Activated T-helper 2 cell treated with anti-CD3 and anti-CD28 coated beads, Interferon-gamma antibody, Interleukin-2, Interleukin-4, amounts not matched to agents 10 μg/mL and 5 μg/mL and 100 μg/mL, durations not matched to agents 14 hours and 24 hours and 36 hours (primary cell): ENCODE measurements at places on chromosomes 13 and 19.

DNA sequence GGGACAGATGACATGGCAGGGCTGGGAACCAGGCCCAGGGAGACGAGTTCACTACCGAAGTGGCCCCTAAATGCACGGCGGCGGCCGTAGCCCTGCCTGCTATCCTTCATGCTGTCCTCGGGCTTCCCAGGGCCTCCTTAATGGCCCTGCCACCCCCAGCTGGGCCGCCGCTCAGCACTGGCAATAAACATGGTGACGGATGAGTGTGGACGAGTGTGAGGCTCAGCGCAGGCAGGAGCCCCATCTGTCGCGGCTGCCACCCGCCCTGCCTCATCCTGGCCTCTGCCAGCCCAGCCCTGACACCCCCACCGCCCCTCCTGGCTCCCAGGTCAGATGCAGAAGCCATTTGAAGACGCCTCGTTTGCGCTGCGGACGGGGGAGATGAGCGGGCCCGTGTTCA, 13.6 kb downstream of the PIN1 start:
- no peak for DNase-seq

- DNase-seq = no peak
These were observed 79.2 kb upstream of the C13orf46 start for GRCh38 chr13:114053026-114053425.

DNA sequence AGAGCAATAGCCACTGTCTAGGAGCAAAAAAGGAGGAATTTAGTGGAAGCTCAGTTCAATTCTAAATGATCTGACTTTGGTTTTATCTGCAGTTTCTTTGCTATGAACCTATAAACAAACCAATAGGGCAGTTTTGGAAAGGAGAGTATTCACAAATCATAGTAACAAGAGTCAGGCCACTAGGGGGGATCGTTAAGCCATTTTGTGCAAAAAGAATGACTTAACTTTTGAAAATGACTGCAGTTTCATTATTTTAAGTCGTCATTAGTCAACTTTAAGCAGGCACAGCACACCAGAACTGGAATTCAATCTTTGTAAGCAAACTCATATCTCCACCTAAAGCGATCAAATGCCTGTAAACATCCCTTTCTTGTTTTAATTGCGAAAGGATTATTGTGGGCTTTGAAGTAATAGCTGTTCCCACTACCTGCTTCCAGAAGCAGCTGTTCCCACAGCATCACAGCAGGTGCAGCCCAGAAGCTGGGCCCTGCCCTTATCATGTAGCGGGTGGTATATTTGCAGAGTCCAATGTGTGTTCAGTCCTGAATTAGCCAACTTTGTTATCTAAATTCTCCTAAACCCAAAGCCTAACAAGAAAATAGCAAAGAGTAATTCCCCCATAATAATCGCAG, 51.5 kb downstream of the SOX21 start:
- DNase-seq = no peak

GRCh38 chr13:26476111-26476781, 81.2 kb upstream of the WASF3 start:
- no peak for DNase-seq

- DNase-seq = no peak
These were observed 56.9 kb upstream of the KCTD4 start for GRCh38 chr13:45257638-45258333.

- no peak for DNase-seq
These were observed 373.0 kb upstream of the SLITRK1 start for GRCh38 chr13:84255226-84255797.

- DNase-seq = no peak
These were observed 280.6 kb downstream of the SHISA2 start for GRCh38 chr13:25771202-25771601.

- no peak for DNase-seq
These were observed 5.1 kb upstream of the EPS8L1 start for GRCh38 chr19:55070466-55071128.

- no peak for DNase-seq
These were observed 81.5 kb downstream of the ATP11A start for GRCh38 chr13:112771139-112771876.

- DNase-seq = no peak
These were observed 48.9 kb downstream of the CDADC1 start for GRCh38 chr13:49296659-49297058.

- no peak for DNase-seq
These were observed 3.7 kb downstream of the GGACT start for GRCh38 chr13:100584896-100585295.

DNA sequence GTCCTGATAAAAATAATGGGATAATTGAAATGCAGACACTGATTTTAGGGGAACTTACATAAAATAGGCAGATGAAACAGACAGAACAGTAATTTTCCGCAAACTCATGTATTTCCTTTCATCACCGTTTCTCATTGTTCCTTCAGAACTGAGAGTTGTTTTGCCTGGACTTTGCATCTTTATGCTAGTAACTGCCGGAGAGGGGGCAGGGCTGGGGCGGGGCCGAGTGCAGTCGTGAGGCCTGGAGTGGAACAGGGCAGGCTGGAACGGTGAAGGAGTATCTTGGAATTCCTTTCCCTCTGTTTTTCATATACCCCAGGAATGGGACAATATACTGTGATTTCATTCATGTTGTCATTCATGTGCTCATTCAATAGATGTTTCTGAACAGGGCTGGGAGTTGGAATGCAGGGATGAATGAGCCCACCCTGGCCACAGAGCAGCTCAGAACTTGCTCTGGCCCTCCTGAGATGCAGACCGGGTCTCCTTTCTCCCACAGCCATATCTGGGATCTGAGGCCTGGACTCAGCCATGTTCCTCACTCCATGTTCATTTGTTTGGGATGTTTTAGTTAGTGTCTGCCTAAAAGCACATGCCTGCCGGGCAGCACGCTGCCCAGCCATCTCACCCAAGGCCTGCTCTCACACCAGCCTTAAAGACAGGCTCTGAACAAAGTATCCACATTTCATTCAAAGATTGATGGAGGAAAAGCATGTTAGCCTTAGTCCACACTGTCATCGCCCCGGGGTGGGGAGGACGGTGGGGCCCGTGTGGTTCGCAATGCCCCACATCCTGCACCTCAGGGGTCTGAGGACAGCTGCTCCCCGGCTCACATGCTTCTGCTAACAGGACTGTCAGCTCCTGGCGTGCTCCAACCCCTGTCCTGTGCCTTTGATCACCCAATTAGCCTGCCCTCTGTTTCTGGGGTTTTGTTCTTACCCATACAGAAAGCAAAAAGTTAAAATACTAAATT, 92.9 kb downstream of the SOX1 start:
- no peak for DNase-seq

DNA sequence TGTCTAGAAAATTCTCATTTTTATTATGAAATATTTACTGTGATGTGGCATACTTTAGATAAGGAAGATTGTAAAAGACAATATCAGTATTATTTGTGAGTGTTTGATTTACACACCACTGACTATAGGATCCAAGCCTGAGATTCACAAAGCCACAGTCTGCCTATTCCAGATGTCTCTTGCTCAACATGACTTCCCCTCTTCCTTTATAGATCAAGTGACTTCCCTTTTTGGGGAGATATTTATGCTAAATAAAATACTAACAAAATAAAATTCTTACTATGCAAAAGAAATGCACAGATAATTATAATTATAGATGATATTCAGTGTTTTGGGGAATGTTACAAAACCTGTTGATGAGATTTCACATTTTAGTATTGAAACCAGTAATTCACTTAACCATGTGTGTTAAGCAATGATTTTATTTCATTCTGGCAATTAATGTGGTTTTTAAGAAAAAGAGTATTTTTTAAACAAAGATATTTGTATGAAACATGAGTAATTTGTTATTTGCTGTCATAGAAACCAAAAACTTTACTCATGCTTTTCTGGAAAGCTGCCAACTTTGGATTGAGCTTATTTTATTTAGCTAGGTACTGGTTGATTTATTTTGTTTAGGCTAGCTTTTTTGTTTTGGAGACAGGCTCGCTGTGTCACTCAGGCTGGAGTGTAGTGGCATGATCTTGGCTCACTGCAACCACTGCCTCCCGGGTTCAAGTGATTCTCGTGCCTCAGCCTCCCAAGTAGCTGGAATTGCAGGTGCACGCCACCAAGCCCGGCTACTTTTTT, 13.7 kb upstream of the GPR183 start:
- DNase-seq = no peak

GRCh38 chr19:38252385-38252784, 3.8 kb downstream of the PPP1R14A start:
- no peak for DNase-seq

DNA sequence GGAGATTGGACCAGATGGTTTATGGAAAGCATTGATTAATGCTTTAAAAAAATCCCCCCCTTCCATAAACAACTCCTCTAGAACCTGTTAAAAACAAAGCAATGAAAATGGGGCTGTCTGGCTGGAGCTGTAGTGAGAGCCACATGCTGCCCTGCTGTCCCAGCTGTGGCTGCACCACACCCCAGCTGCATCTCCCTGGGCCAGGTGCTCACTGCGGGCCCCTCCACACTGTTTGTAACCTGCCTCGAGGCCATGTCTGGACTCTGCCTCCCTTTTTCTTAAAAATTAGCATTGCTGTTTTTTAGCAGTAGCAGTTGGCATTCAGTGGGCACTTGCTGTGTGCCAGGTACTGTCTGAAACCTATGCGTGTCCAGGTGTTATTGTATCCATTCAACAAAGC, 15.2 kb upstream of the F2RL3 start:
- DNase-seq = no peak

- DNase-seq = no peak
These were observed 10.9 kb downstream of the GARRE1 start for GRCh38 chr19:34265221-34265650.

DNA sequence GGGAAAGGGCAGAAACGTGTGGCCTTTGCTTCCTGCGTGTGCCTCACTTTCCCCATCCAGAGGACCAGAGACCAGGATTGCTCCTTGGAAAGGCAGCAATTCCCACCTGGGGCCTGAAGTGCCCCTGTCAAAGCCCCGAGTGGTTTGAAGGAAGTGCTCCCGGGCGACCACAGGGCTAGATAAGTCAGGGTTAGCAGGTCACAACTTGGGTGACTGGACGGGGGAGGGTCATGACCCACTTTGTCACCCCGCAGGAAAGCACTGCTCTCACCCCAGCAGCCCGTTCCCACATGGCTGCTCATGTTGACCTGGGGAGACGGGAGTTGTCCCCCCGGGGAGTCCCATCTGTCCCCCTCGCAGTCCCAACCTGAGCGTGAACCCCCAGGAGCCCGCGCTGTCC, 459 bp downstream of the PRAM1 start:
- no peak for DNase-seq

DNA sequence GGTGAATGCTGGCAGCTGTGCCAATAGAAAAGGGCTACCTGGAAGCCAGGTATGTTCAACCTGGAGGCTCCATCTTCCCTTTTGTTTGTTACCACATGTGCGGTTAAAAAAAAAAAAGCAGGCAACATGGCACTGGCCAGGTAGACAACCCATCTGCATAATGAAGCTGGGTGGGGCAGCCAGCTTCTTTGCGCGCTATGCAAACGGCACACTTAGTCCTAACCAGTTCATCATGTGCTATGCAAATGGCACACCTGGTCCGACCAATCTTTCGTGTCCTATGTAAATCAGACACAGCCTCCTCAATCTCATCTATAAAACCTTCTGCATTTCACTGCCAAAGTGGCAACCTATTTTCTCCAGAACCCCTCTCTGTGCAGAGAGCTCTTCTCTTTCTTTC, 11.3 kb upstream of the IGSF23 start:
- no peak for DNase-seq

DNA sequence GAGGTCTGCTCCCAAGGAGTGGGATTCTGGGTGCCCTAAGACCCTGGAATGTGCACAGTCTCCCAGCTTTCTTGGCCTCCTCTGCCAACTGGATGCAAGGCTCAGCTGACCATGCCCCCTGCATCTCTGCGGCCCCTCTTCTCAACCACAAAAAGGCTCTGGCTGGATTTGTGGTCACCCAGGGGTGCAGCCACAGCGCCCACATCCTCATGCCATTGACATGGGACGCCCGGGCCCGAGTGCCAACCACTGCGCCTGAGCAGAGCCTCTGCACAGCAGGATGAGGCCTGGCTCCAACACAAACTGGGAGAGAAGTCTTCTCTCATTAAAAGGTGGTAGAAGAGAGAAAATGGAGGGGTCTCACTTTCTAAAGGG, 103.5 kb downstream of the FOXO1 start:
- no peak for DNase-seq

DNA sequence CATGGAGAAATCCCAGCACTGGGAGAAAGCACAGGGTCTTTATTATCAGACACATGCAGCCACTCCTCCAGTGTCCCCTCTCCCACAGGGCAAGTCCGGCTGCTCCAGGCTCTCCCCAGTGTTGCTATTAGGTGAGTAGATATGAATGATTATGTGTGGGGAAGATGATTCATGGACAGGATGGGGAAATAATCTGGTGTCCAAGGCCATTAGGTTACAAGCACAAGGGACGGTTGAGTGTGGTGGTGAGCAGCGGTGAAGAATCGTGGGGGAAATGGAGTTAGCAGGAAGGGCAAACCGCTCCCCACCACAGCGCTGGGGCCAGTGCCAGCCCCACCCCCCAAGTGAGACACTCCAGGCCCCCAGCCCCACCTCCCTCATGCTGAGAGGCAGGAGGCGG, 19.0 kb downstream of the CD177 start:
- DNase-seq = no peak

- DNase-seq = no peak
These were observed 69.1 kb downstream of the RBM26 start for GRCh38 chr13:79336966-79337365.

- no peak for DNase-seq
These were observed 71.2 kb downstream of the WASF3 start for GRCh38 chr13:26628706-26629105.

GRCh38 chr13:108962654-108963053, 333.2 kb downstream of the MYO16 start:
- DNase-seq = no peak

DNA sequence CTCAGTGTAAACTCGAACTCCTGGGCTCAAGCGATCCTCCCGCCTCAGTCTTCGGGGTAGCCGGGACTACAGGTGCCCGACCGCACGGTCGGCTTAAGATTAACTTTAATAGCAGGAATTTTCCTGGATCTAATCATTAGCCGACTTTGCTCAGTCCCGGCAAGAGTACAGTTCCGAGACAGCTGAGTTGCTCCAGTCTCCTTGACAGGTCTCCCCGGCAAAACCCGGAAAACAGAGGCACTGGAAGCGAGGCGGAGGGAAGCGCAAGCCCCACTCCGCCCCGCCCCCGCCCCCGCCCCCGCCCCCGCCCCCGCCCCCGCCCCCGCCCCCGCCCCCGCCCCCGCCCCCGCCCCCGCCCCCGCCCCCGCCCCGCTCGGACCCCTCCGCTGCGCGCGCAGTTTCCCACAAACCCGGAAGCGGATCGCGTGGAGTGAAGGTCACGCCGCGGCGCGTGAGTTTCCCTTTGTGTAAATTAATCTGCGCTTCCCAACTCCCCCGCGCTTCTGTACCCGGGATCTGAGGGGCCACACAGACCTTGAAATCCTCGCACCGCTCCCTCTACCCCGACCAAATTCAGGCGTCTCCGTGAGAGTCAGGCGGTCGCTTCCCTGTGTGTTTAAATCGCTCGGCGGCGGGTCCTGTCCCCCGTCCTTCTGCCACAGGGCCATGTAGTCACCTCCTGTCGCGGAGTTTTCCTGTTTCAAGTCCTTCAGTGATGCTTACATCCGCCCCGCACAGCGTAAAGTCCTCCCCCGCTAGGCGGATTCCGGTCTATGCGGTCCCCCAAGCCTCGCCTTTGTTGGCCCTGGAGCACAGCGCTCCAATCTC, at the start of gene ZNF480:
TSS of gene ZNF480 (plus strand) at position 397 of the 828 bp plus-strand sequence. CDS start 3,244 bp downstream, outside the sequence.
- peak; percentile 74 for DNase-seq
